ENCODE measurements at places on chromosomes 5 and 9.

DNA sequence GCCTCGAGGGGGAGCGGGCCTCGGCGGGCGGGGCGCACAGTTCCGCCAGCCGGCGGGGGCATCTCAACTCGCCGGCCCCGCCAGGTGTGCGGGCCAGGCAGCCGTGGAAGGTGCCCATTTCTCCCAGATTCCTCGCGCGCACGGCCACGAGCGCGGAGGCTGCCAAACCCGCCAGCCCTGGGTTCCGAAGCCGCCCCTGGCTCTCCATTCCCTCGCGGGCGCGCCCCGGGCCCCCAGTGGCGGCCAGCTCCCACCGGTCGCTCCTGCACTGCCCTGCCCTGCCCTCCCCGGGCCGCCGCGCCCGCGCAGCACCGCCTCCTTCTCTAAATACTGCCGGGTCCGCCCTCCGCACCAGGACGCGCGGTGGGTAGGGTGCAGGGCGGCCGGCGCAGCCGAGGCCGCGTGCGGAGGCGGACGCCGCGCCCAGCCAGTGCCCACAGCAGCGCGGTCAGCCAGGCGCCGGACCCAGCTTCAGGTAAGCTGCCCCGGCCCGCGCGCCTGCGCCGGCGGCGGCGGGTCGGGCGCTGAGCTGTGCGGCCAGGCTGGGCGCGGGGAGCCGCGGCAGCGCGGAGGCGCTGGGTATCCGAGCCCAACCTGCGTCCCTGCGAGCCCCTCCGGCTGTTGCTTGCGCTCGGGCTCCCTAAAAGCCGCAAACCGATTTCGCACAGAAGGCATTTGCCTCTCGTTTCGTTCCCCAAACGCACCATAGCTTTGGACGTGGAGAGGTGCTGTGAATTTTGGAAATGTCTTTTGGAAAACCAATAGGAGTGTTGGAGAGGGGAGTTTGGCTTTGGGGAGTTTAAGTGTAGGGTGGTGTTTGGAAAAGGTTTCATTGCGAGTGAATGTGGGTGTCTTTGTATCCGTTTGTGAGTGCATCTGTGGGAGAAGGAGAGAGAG is at the start of gene TMEM171:
Gene TMEM171 (plus strand): TSS at position 354 of the 897 bp plus-strand sequence. CDS start 2,799 bp downstream, outside the sequence.
- DNase-seq: no peak

DNA sequence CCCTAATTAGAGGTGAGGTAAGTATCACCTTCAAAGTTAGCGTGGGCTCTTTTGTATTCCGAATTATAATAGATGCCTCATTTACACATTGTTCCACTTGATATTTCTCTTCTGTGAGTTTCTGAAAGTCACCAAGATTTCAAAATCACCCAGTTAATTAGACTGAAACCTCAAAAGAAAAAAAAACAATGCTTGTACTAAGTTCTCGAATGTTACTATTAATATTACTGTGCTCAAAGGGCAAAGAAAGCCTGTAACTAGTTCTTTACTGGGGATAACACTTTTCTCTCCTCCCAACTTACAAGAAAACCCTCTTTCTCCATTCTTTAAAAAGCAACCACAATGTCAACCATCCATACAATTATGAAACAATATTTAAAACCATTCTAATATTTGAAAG is 98.5 kb downstream of the STRBP start:
- DNase-seq: no peak

- DNase-seq: no peak
Measured at GRCh38 chr5:174053905-174054304, 8.4 kb downstream of the NSG2 start.

GRCh38 chr5:124034963-124035362 is 523.0 kb downstream of the CSNK1G3 start:
- no peak for DNase-seq

DNA sequence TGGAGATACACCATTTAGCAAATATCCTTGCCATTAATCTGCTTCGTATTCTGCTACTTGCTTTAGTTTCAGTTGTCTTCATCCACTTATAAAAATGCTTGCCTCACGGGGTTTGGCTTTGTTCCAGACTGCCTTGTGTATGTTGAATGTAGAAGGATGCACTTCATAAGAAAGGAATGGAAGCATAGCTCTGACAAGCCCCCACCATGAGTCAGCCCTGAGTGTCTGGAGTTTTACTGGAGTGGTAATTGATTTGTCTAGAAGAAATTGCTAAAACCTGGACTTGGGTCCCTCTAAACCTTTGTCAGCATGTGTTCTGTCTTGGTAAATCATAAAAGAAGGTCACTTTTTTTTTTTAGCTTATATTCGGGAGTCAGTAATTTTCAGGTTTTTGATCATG is 4.6 kb downstream of the TEX48 start:
- peak; percentile 28 for DNase-seq

GRCh38 chr5:138789771-138790242 is 36.6 kb downstream of the CTNNA1 start:
- no peak for DNase-seq

GRCh38 chr5:43891112-43891511 is 288.1 kb downstream of the NNT start:
- no peak for DNase-seq

- DNase-seq: no peak
Measured at GRCh38 chr5:53446908-53447307, 33.5 kb upstream of the FST start.

- DNase-seq: no peak
Measured at GRCh38 chr9:113911850-113912557, 35.9 kb downstream of the ZNF618 start.

DNA sequence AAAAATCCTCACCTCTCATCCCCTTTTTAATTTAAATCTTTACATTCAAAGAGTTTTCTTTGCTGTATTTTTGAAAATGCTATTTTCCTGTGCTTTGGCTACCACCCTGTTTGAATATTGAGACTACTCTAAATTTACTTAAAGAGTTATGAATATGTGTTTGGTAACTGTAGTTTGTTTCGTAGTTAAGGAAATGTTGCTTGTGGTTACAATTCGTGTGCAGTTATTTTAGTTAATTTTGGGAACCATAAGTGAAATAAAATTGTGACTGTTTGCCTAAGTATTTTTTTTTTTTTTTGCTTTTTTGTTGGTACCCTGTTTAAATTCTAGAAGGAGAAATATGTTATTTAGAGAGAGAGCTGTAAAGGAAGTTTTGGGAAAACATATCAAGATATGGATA is 78.7 kb downstream of the XRCC4 start:
- DNase-seq: no peak

DNA sequence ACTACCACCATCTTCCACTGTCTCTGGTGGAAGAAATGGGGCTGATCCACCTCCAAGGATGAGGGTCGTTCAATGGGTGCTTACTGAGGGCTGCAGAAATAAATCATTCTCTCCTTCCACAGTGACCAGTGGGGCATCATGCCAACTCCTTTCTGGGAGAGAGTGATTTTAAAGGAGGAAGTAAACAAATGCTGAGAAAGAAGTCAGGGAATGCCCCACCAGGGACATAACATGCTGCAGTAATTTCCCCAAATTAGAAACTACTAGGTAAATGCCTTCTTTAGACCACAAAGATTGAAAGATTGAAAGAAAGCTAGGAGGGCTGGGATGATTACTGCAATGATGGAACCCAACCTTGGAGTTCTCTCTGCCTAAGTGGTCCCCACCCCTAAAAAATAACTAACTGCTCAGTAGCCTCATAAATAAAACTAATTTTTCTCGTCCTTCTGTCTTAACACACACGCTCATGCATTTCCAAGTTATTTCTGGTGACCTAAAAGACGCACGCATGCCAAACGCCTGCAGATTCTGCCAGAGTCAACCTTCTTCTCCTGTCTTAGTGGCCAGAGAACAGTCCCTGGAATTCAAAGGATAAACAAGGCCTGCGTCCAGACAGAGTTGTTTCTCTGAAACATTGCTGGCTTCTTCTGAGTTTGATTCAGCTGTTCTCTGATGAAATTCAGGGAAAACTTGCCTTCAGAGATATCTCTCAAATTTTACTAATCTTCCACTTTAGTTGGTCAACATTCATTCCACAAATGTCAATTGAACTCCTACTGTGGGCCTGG is 250.0 kb downstream of the NR3C1 start:
- no peak for DNase-seq

DNA sequence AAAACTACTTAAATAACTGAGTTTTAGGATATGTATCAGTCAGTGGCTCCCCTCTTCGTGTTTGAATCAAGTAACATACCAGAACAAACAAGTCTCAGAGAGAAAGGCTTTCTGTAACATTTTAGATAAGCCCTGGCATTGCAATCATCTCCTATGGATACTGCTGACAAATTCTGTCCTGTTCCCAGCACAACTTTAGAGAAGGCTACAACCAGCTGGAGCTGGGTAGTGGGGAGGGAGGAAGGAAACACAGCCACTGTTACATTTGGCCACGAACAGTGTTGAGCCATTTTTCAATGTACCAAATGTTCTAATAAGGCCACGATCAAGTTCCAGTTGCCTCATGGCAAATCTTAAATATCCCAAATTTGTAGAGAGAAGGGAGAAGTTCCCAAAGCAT is 511.8 kb upstream of the WWC1 start:
- DNase-seq: no peak

GRCh38 chr9:99680191-99680590 is 141.5 kb upstream of the NR4A3 start:
- no peak for DNase-seq

DNA sequence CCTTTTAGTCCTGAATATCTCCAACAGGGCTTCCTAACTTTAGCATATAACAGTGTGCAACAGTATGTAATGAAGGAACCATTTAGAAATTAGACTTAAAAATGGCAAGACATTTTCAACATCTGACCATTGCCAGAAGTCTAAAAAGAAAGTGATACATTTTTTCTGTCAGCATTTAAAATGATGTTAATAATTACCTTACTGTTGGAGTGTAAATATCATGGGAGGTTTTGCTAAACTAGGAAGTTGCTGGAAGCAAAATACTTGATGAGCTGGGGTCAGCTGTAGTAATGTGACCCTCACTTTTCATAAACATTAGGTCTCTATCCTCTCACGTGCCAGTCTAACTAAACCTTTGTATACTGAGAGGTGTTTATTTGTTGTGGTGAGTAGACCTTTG is 68.8 kb downstream of the NTRK2 start:
- no peak for DNase-seq

DNA sequence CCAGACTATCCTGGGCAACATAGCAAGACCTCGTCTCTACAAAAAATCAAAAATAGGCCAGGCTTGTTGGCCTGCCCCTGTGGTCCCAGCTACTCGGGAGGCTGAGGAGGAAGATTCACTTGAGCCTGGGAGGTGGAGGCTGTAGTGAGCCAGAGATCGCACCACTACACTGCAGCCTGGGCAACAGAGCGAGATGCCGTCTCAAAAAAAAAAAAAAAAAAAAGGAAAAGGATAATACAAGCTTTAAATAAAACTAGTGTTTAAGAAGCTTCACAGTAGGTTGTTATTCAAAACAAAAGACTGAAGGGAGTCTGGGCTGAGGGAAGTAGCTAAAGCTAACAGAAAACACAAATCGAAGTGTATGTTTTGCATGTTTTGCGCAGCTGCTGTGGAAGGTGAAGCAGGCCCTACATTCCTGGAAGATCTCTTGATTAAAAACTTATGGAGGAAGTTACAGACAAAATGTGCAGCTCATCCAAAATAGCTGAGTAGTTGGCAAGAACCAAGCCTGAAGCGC is 581 bp upstream of the C9orf40 start:
- DNase-seq: no peak

- DNase-seq: no peak
Measured at GRCh38 chr9:89380437-89381307, 62.4 kb downstream of the SECISBP2 start.

DNA sequence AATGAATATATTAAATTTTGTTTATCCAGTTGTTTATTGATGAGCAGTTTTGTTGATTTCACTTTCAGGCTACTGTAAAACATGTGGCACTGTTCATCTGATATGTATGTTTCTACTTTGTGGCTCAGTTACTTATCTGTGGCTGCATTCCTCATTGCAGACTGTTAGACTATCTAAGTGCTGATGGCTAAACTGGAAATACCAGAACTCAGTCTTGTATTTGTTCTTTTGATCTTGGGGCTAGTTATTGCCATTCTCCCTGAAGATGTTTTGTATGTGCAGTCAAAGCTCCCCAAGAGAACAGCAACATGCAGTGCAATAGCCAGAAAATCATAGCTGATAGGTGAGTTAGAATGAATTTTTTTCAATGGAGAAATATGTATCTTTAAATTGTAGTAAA is 162.2 kb downstream of the GADD45G start:
- DNase-seq: no peak

GRCh38 chr5:31196309-31196708 is 2.8 kb downstream of the CDH6 start:
- no peak for DNase-seq

GRCh38 chr5:3302228-3302627 is 293.4 kb upstream of the IRX1 start:
- no peak for DNase-seq

DNA sequence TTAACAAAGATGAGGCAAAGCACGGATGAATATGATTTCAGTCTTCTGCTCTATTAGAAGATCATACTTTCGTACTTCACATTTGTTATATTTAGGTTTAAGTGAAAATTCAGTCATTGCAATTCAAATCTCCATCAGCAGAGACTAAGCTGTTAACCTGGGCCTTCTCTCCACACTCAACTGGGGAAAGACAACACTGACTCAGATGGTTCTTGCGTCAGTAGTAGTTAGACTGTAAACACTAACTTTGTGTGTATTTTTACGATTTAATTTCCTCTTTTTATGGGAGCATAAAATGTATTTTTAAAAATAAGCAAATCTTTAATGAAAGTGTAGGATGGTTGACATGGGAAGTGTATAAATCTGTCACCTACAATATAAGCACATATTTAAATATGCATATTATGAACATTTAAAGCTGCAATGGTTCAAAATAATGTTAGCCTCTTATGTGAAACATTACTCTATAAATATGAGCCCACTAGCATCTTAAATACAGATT is 42.7 kb upstream of the ZNF608 start:
- no peak for DNase-seq

- no peak for DNase-seq
Measured at GRCh38 chr9:82091610-82092009, 103.0 kb downstream of the SPATA31D1 start.

All from NCI-H1092 (cell line).